ENCODE measurements at places on chromosomes 3 and 15.
A peak's percentile ranks its signal among the peaks of the same experiment; 100 is the strongest.

GRCh38 chr15:83087576-83087975, 19.9 kb upstream of the TM6SF1 start:
- DNase-seq: no peak

GRCh38 chr15:27646531-27646930, 452.6 kb downstream of the OCA2 start:
- DNase-seq: no peak

DNA sequence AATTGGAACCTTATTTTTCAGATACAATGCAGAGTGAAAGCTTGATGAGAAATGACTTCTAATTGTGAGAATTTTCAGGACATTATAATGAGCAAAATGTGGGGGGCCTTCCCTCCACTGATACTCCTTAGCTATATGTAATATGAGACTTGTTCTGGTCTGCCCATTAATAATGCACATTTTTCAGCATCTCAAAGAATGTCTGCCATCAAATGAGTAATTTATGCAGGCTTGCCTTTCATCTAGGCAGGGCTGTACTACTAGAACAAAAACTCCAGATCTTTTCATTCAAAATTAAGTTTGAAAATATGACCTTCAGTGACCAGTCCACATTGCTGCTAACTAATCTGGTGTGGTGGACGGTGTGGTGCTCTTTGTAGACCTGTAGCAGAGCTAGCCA, 127.4 kb downstream of the LRTM1 start:
- no peak for DNase-seq

GRCh38 chr15:75718328-75718727, 5.7 kb upstream of the CSPG4 start:
- DNase-seq: no peak

DNA sequence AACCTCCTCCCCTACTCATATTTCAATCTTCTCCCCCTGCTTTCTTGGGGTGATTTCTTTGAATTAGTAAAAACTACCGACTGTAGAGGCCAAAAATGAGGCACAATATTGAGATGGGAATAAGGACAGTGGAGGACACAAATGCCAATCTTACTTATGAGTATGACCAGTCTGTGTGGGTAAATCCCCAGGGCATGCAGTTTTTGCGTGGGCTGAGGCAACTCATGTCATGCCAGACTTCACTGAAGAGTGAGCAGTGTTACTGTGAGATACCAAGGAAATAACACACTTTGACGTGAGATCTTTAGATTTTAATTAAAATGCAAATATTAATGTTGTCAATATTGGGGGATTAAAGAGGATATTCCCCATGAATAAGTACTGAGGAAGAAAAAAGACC, 254.3 kb upstream of the ICE2 start:
- no peak for DNase-seq

DNA sequence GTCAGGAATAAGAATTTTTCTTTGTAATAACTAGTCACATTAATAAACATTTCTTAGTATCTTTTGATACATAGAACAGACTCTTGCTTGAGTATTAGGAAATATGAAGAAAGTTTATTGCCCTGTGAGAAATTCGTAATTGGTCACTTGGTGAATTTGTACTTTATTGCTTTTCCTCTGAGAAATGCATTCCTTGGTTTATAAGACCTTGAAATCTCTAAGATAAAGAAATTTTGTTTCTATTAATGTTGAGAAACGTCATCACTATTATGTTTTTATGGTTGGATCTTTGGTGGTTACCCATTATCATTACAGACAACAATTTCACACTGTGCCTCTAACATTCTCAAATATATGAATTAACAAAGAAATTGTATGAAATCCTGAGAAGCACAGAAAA, 652.0 kb upstream of the NECTIN3 start:
- DNase-seq: no peak

DNA sequence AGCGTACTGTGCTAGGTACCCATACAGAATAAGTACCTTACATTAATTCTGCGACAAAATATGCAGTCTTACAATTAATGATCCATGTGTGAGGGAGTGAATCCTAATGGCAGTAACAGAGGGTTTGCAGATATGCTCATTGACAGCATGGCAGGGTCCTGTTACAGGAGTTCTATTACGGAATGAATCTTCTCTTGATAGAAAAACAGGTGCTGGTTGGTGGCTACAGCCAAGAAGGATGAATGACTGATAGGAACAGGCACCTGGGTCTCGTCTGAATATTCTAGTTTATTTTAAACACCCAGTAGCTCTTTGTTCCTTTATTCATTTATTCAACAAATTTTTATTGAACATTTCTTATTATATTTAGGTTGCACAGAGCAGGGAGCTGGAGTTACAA, 22.8 kb downstream of the PGBD4 start:
- DNase-seq: no peak

DNA sequence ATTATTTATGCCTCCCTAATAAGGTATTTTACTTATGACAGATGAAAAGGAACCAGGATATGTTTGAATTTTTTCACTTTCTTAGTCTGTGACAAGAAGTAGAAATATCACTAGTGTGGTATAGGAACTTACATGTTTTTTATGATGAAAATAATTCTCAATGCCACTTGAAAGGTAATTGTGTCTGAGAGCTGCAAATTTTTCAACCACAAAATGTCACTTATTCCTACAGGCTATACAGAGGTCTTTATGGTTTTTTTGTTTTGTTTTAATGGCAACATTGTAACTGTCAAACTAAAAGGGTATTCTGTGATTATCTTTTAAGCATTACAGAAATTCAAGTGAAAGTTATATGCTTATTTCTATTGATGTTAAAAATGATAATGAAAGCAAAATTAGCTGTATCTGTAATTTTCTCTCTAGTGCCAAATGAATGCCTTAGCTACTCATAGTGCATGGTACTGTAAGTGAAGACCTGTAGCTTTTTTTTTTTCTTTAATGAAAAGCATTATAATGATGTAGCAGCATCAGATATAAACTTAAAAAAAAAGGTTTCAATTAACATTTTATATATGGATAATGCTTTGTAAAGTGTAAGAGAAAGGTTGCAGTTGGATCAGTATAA, 14.7 kb downstream of the FEM1B start:
- DNase-seq: no peak

GRCh38 chr3:81742581-81742980, 18.9 kb downstream of the GBE1 start:
- no peak for DNase-seq

DNA sequence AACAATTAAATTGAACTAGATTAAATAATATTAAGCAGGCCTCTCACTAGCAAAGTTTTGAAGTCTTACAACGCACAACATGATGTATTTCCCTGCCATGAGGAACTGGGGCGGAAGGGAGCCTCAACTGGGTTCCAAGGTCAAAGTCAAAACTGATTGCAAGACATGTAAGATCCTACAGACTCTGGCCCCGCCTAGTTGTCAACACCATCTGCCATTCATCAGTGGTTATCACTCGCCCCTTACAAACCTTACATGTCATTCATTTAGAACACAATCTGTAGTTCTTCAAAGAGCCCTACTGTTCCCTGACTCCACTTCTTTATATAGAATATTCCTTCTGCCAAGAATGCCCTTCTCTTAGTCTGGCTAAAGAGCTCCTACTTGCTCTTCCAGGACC, 10.0 kb downstream of the ATP13A3 start:
- no peak for DNase-seq

- no peak for DNase-seq
Observed at GRCh38 chr3:53534216-53534615, 39.8 kb downstream of the CACNA1D start.

DNA sequence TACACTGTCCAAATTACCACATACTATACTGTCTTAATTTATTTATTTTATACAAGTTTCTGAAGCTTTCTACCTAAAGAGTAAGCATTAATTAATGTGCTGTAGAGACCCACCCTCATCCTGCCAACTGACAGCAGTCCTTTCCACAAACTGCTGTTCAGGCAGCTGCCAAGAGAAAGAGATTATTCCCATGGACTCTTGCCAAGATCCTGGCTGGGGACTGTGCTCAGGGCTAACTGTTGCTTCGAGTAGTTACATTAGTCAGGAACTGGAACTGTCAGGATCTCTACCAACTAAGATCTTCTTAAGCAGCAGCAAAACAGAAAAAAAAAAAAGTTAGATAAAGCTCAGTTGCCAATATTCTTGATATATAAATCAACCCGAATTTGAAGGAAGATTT, 398.8 kb downstream of the MECOM start:
- no peak for DNase-seq

DNA sequence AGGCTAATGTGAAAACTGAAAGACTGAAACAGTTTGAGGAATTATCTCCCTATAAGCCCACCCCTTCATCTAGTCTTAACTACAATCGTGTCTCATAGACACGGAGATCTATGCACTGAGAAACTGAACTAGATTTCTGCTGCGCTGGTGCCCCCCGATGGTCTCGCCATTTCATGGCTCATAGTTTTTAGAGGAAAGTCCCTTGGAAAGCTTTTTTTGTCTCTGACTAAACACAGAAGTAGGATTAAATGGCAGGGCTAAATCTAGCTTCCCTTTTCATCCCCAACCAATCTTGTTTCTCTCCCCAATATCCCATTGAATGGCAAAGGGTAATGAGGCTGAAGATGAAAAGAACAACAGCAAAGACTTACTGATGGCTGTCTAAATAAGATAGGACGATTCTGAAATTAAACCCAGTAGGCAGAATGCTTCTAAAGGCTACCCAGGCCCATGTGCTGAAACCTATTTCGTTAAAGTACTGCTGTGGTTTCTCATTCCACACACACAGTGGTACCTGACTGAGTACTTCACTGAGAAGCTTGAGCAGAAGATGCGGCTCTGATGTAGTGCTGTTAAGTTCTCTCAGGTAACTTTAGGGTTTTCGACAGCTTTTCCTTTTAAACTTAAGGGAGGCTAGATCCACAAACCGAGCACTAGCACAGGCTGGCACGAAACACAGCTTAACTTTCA, 142.7 kb downstream of the GADL1 start:
- peak; percentile 51 for DNase-seq

DNA sequence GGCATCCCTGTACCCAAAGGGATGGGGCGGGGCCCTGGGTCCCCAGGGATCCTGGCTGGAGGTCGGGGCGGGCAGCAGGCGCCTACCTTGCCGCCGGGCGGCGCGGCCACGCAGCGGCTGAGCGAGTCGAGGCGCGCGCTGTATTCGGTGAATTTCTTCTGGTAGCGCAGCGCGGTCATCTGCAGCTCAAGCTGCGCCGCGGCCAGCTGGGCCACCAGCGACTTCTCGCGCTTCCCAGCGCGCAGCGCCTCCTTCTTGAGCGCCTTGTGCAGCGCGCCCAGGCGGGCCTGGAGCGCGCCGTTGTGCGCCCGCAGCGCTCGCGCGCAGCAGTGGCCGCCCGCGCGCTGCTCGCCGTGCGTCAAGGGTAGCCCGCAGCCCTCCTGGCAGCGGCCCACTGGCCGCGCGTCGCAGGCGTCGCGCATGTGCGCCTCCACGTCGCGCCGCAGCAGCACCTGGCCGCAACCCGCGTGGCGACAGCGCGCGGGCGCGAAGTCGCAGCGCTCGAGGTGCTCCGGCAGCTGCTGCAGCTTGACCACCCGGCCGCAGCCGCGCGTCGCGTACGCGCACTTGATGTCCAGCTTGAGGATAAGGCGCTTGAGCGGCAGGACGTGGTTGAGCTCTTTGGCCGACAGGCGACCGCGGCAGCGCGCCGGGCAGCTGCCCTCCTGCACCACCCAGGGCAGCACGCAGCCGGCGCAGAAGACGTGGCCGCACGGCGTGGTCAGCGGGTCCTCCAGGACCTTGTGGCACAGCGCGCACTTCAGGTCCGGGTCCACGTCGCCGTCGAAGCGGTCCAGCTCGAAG, 522 bp downstream of the PDZRN3 start:
- DNase-seq: no peak

DNA sequence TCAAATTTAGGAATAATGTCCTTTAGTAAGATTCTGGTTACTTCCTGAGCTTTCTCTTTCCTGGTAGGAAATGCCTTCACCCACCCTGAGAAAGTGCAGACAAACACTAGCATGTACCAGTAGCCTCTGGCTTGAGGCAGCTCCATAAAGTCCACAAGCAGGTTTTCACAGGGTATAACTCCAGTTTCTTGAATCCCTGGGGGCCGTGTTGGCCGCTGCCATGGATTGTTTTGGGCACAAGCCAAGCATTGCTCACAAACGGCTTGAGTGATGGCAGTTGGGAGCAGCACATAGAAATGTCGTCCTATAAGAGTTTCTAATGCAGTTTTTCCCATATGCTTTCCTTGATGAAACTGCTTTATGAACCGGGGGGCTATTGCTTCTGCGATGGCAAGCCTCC, 164.1 kb downstream of the STXBP5L start:
- no peak for DNase-seq

GRCh38 chr3:112776836-112777235, 69.8 kb downstream of the CD200R1L start:
- DNase-seq: no peak

DNA sequence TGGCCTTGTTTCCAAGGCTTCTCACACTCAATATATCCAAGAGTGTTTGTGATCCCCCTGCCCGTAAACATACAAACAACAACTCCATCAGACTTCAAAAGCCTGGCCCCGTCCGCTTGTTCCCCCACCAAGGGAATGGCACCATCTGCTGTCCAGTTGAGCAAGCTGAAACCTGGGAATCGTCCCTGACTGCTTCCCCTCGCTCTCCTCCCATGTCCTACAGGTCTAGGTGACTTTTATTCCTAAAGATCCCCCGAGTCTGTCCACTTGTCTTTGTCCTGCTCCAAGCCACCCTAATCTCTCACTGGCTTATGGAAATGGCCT, 27.9 kb upstream of the FAM174B start:
- DNase-seq: no peak

GRCh38 chr3:48762816-48763215, 45.8 kb upstream of the IP6K2 start:
- DNase-seq: no peak

- no peak for DNase-seq
Observed at GRCh38 chr3:157201648-157202278, 41.8 kb upstream of the CCNL1 start.

DNA sequence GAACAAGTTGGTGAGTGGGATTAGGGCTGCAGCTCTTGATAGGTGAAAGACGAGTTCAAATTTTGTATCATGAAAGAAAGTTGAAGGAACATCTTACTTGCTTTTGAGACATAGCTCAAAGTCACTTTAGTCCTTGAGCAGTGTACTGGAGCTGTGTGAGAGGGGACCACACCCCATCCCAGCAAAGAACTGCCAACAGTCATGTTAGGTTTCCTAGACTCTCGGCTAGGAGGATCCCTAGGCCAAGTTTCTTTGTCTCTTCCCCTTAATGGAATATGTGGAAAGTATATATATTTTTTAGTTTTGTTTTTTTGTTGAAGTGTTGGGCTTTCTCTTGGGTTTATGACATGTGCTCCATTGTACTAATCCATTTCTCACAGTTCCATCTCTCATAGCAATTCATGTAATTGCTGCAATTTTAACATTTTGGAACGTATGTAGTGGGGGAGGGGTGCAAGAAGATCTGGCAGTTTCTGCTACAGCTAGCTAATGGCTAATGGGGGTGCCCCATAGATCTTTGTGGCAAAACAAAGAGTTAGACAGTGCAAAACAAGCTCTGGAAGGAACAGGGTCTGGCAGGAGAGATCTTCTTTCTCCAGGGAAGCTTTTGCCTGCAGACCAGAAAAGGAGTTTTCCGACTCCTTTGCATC, 25.1 kb downstream of the TLNRD1 start:
- DNase-seq: no peak
